ENCODE measurements at places on chromosomes 16 and 17.

- DNase-seq, result no peak
Measured at GRCh38 chr16:82182266-82183003, 12.4 kb upstream of the MPHOSPH6 start.

- DNase-seq, result no peak
Measured at GRCh38 chr17:67485666-67486065, 108.6 kb downstream of the PITPNC1 start.

DNA sequence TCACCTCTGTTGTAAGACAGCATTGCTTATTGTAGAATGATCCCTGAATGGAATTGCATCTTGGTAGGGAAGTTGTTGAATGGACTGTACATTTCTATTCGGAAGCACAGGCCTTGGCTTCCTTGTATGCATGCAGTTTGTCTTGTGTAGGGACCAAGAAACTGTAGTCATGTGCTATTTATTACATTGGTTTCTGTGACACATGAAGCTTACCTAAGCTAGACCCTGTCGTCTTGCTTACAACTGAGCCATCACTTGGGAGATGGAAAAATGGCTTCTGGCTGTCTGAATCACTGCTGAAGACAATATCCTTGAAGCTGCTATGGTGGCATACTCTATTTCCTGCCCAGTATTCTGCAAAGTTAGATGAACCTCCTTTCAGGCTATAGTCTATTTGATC lies 29.1 kb downstream of the PPM1D start:
- no peak for DNase-seq

- no peak for DNase-seq
Measured at GRCh38 chr16:49827805-49828438, 28.0 kb downstream of the ZNF423 start.

DNA sequence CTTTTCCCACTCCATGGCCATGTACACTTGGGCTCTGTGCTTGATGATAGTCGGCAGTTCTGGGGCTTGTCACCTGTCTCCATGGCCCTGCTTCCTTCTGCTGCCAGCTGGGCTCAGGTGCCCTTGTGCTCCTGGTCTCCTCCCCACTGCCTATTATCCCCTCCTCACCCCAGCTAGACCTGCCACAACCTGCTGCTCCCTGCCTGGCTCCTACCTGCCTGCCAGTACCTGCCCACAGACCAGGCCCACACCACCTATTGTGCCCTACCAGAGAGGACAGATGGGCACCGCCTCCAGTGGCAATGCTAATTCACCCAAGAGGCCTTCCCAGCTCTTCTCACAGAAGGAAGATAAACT lies 538 bp upstream of the RAPGEFL1 start:
- no peak for DNase-seq

DNA sequence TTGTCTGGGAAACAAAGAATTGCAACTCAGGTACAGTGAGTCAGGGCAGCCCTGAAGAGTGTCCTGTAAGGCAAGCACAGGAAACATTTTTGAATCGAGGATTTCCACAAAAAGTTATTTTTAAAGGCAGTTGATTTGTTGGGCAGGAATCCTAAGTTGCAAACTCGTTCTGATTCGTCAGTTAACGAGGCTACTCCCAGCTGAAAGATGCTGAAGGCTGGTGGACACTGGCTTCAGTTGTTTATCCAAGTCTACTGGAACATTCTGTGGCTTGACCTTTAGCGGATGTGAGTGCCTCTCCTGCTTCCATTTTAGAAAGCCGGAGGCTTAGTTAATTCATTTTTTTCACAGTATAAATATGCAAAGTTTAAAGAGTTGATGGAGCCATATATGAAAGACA lies 84.2 kb downstream of the KCNJ12 start:
- peak; percentile 98 for DNase-seq

- no peak for DNase-seq
Measured at GRCh38 chr16:58266336-58266735, 28.5 kb downstream of the PRSS54 start.

DNA sequence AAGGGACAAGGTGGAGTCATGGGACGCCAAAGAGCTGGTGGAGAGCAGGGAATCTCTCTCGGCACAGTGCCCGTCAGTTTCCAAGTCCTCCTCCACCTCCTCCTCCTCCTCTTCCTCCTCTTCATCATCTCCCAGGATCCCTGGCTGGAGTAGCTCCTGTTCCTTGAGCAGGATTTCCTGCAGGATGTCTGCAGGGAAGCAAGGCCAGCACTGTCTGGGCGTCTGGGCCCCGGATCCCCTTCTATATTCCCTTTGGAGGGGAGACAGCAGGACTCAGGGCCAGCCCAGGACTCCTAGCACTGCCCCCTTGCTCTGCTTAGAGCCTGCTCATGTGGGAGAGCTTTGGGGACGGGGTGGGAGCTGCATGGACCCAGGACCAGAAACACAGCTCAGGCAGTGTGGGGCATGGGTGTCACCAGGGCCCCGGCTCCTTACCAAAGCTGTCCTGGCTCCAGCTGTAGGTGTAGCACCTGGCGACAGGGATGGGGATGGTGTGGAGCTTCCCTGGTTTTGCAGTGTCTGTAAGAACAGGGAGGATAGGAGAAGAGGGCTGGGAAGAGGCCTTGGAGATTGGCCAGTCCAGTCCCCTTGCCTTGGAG lies 21.3 kb upstream of the PIK3R6 start:
- DNase-seq, result no peak

- DNase-seq, result no peak
Measured at GRCh38 chr16:65725156-65725845, 603.4 kb upstream of the CDH11 start.

DNA sequence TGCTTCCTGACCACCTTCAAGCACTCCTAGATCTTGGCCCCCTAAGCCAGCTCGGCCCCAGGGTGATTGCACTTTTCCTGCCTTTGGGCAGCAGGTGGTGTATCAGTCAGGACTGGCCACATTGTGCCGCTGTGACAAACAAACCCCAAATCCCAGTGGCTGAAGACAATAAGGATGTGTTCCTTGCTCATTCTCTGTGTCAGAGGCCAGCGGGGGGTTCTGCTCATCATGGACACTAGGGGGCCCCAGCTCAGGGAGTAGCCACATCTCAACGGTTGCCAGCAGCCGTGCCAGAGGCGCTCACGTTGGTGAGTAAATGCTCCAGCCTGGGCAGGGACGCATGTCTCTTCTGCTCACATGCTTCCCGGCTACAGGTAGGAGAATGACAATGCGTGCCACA lies 60.4 kb downstream of the ZDHHC7 start:
- no peak for DNase-seq

- DNase-seq, result no peak
Measured at GRCh38 chr17:16952401-16952800, 19.5 kb downstream of the TNFRSF13B start.

GRCh38 chr17:28706471-28707338 lies 5.0 kb downstream of the PROCA1 start:
- DNase-seq, result no peak

DNA sequence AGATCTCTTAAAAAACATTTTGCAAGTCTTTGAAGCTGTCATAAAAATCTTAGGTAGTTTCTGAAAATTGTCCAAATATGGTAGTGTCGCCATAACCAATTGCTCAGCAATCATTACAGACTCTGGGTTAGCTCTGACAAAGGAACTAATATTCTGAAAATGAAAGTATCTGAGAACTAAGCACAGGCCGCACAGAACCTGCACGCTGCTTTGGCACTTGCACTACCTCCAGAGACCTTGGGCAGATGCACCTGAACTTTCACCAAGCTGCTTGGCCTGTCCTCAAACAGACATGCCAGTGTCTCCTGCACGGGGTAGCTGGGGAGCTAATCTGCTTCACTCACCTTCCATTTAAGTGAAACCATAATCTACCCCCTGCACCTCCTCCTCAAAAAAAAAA lies 317.0 kb downstream of the MAF start:
- no peak for DNase-seq

- DNase-seq, result peak; percentile 98
Measured at GRCh38 chr17:77429969-77430752, 289.4 kb downstream of the SEC14L1 start.

- no peak for DNase-seq
Measured at GRCh38 chr16:68767581-68767980, 30.5 kb downstream of the CDH1 start.

DNA sequence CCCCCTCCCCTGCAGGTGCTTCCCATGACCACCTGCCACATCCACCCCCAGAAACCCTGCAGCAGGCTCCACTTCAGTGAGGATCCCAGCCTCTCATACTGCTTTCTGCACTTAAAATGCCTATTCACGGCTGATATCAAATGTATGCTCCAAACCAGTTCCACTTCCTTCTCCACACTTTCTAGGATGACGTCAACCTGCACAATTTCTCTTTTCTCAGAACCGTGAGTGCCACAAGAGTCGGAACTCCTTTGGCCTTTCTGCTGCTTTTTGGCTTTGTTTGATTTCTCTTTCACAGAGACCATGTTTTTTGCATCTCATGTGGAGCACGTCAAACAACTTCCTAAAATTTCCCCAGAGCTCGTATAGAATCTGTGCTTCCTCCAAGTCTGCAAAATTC lies 378.8 kb upstream of the TNRC6C start:
- no peak for DNase-seq

- peak; percentile 64 for DNase-seq
Measured at GRCh38 chr17:5825717-5826330, 241.5 kb upstream of the NLRP1 start.

DNA sequence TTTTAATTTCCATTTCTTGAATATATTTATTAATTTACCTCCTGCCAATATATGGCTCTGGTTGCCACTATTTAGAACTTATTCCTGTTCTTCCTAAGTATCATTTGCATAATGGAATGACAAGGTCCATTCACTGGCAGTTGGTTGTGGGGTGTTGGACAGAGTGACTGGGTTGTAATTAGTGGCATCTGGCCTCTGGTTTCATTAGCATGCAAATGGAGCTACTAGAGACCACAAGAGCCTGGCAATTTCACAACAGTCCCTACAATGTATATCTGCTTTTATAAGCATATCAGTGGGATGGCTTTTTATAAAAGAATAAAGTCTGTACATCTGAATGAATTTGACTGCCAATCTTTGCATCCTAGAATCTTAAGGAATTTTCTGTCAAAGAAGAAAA lies 1030.9 kb upstream of the CDH8 start:
- DNase-seq, result no peak

DNA sequence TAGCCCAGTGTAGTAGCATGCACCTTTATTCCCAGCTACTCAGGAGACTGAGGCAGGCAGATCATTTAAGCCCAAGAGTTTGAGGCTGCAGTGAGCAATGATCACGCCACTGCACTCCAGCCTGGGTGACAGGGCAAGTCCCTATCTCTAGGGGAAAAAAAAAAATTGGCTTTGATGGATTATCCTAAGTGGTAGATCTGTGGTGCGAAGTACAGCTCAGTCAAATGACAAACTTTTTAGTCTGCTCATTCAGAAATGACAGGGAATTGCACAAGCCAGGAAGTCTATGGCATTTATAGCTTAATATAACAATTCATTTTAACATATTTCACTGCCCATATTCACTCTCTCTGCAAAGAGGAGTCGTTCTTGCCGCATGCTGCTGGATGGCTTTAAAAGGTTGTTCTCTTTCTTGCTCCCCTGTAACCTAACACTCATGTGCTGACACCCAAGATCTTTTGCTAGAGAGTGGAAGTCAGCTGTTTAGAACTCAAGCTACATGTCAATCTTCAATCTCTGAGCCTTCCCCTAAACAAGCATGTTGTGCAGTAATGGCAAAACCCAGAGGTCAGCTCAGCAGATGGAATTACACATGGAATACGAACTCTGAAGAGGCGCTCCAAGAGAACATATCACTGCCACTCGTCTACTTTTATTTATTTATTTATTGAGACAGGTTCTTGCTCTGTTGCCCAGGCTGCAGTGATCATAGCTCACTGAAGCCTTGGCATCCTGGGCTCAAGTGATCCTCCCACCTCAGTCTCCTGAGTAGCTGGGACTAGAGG lies 32.8 kb downstream of the RNF157 start:
- DNase-seq, result peak; percentile 52

DNA sequence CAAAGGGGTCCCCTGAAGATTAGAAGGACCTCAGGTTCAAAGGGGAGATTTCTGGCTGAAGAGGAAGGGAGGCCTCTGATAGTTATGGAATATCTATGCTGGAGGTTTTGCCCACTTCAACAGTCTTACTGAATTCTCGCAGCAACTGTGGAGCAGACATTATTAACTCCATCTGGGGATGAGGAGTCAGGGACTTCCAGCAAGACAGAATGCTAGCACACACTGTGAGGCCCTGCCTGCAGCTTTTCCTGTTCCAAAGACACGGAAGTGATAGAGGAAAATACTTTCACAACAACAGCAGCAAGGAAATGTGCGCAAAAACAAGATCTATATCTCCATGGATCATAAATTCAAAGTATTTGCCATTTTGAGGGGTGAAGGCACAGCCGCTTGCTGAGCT lies 72.8 kb downstream of the RPH3AL start:
- DNase-seq, result no peak

DNA sequence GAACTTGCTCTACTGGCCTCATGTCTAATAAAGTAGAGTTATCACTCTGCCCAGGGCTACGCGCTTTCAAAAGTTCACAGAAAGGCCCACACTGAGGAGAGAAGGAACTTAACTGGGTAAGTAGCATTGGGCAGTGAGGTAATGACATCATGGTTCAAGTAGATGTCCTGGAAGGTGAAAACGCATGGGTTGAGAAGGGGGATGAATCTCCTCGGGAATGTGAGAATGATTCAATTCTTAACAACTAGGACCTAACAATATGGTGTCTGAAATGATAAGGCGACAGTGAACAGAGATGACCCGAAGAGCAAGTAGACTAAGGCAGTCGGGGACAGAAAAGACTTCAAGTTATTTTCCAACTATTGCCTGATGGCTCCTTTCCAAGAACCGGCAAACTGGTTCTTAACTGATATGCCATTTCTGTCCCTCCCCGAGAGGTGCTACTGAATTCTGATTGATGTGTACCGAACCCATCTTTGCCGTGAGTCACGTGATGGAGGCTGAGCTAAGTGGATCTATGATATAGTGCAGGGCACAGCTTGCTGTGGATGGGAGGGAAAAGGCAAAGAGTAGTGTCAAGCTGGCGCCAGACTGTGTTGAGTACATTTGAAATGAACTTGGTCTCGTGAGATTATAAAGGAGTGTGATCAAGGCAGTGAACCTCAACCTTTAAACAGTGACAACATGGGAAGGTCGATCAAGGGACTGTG lies 44.1 kb downstream of the MARCHF10 start:
- DNase-seq, result no peak

DNA sequence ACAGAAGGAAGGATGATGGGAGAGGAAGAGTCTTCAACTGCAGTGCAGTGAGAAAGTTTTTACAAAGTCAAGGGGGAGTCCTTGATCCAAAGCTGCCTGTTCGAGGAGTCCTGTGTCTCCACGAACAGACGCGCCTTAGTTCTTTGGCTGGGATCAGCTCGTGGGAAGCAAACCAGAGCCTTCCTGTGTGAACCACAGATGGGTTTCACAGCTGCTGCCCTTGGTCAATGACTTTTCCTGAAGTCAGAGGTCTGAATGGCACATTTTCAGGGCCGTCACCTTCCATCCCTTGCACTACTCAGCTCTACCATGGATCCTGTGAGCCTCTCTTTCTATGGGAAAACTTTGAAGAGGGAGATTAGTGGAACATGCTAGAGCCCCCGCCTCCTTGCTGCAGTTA lies 4.2 kb upstream of the SBK1 start:
- DNase-seq, result no peak

DNA sequence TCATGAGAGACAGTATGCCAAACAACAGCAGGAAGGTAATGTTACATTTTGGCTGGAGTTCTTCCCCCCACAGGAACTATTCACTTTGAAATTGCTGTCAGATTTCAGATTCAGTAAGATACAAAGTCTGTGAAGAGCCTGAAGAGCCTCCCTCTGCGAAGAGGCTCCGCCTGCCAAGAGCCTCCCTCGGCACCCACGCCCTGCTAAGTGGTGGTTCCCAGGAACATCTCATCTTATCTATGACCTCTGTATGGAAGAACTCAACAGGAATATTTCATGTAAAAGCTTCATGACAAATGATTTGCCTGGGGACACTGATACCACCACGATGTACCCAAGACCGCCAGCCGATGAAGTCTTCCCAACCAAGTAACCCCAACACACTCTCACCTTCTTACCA lies 3.2 kb downstream of the ZC3H7A start:
- no peak for DNase-seq

- DNase-seq, result no peak
Measured at GRCh38 chr16:11264155-11264832, 4.8 kb downstream of the TNP2 start.

Data from LHCN-M2 (cell line).